ENCODE measurements at places on chromosomes 1 and 21.
A peak's percentile ranks its signal among the peaks of the same experiment; 100 is the strongest.

- DNase-seq = no peak
These were observed 176.5 kb downstream of the HIVEP3 start for GRCh38 chr1:41742219-41742618.

- peak; percentile 72 for DNase-seq
These were observed 106.7 kb upstream of the COL6A1 start for GRCh38 chr21:45874716-45875415.

GRCh38 chr21:34020005-34020847 is 53.2 kb upstream of the MRPS6 start:
- no peak for DNase-seq

GRCh38 chr1:118321840-118322239 is 136.8 kb upstream of the SPAG17 start:
- no peak for DNase-seq

GRCh38 chr1:243729956-243730355 is 120.1 kb downstream of the AKT3 start:
- no peak for DNase-seq

Data from left forelimb (tissue), 1 donor.